Stimulated activated CD8-positive, alpha-beta memory T cell treated with anti-CD3 and anti-CD28 coated beads, Interleukin-12 subunit alpha, Interleukin-12 subunit beta, amount 100 ng/mL, for 4 hours (primary cell): ENCODE measurements at places on chromosomes 1 and 21.

DNA sequence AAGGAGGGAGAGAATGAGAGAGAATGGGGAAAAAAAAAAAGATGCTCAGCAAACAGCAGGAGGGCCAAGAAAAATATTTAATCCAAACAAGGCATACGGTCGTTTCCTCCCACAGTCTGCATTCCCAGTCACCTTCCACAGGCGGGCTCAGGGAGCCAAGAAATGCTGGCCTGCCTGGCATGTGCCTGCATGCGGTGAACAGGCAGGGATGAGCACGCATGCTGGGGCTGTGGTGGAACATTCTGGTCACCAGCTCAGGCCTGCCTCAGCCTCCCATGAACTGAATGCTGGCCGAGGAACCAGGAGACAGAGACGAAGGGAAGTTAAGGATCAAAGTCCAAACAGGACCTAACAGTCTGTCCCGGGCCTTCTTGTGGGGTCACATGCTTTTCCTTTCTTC lies 335.3 kb downstream of the ASTN1 start:
- DNase-seq = no peak

GRCh38 chr1:215543191-215543606 lies 23.9 kb upstream of the KCTD3 start:
- DNase-seq = no peak

- no peak for DNase-seq
Observed at GRCh38 chr1:24892188-24893153, 37.6 kb downstream of the RUNX3 start.

GRCh38 chr21:28731700-28732321 lies 260.9 kb downstream of the LTN1 start:
- no peak for DNase-seq

- no peak for DNase-seq
Observed at GRCh38 chr1:109535481-109535880, 4.2 kb upstream of the GPR61 start.

DNA sequence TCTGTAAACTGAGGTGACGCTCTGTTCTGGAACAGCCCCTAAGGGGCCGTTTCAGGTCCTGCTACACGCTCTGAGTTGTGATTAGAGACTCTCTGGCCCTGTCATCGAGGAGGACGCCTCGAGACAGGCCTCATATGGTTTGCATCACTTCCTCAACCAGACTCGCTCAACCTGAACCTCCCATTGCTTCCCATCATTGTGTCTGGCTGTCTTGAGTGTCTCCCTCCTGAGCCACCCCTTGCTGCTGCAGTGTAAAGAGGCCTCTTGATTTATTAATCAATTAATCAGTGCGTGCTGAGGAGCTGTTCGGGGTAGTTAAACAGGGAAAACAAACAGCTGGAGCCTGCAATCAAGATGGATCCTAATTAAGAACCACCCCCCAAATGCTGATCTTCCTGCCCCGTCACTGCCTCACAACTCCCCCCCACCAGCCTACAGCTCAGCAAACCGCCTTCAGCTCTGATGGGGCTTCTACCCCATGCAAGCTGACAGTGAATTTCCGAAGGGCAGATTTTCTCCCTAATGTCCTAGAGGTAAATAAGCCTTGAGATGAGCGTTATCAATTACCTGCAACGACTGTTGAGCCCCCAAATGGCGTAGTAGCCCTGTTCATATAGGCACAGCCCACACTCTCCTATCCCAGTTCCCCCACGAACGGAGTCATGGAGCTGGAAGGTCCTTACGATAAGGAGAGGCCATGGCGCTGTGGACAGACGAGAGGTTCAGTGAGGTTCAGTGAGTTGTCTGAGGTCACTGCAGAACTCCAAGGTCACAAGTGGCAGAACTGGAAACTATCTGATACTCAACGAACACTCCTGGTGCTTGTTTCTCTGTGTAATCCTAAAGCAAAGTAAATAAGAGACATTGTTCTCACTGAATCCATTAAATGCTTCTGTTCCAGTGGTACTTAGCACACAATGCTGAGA lies 210.6 kb downstream of the KIF26B start:
- no peak for DNase-seq

- no peak for DNase-seq
Observed at GRCh38 chr1:3779265-3779911, 6.8 kb downstream of the SMIM1 start.

GRCh38 chr1:174800216-174800851 lies 199.4 kb upstream of the CACYBP start:
- DNase-seq = no peak

DNA sequence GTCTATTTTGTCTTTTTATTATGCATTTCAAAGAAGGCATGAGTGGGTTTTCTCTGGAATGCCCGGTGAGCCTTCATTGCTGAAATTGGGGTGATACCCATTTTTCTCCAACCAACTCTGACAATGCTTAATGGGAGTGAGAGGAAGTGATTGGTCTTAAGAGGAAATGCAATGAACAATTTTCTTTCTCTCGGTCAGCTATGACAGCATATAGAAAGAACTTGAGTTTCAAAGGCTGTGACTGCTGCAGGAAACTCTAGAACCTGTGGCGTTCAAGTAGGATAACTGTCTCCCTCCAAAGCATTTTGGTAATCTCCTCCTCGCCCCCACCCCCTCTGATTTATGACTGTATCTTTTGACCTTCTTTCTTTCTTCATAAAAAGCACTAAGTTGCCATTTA lies 155.9 kb downstream of the LYPLAL1 start:
- DNase-seq = no peak

DNA sequence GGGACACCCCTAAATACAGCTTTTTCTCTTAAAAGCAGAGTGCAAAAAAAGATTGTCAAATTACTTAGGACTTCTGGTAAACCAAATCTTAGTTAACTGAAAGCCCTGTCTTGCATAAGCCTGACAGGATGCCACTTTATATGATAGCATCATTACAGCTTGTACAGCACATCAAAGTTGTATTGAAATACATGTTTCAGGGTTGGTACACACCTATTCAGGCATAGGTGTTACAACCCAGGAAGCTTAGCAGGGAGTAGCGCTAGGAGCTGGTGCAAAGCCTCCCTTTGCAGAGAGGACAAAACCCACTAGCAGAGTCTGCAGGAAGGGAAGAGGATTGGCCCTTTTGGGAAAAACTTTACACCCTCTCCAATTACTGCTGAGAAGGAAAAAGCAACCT lies 258.9 kb upstream of the SGIP1 start:
- DNase-seq = no peak

DNA sequence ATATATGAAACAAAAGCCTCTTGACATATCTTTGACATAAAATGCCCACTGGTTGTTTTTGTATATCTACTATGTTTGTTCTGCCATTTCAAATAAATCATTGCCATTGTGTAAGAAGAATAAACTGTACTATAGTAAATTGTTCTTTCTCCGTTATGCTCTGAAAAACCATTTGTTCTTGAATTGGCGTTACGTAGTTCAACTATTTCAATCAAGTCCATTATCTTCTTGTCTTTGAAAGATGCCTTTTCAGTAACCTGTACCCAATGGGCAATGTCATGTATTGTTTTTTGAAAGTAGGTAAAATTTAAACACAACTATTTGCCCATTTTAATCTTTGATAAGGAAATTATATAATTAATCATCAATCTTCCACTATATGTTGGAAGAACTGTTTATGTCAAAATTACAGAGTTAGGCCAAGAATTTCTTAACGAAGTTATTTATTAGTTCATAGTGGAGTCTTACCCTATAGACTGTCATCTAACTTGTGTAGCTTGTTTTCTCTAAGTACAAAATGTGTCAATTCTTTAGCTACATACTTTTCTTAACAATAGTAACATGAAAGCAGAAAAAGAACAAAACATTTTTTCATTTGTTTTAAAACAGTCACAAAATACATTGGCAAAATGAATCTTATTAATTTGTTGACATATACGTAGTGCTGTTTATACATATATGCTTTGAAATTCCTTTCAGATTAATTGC lies 294.8 kb downstream of the PTPRC start:
- DNase-seq = no peak

- no peak for DNase-seq
Observed at GRCh38 chr1:184915463-184916090, 58.7 kb downstream of the NIBAN1 start.

DNA sequence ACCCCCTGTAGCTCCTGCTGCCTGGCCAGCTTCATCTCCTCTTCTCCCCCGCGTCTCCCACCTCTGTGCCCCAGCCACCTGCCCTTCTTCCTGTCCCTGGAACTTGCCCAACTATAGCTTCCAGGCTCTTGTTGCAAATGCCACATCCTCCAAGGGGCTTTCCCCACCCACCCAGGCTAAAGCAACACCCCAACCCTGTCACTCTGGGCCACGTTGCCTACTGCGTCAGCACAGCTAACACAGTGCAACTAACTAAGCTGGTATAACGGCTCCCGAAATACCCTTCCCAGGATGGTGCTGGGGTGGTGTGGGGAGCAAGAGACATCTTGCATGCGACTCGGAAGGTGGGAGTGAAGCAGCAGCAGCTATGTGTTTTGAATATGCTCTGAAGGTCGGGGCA lies 19.7 kb downstream of the CAMK2N1 start:
- no peak for DNase-seq

GRCh38 chr1:242178924-242179708 lies 180.2 kb upstream of the MAP1LC3C start:
- DNase-seq = no peak

DNA sequence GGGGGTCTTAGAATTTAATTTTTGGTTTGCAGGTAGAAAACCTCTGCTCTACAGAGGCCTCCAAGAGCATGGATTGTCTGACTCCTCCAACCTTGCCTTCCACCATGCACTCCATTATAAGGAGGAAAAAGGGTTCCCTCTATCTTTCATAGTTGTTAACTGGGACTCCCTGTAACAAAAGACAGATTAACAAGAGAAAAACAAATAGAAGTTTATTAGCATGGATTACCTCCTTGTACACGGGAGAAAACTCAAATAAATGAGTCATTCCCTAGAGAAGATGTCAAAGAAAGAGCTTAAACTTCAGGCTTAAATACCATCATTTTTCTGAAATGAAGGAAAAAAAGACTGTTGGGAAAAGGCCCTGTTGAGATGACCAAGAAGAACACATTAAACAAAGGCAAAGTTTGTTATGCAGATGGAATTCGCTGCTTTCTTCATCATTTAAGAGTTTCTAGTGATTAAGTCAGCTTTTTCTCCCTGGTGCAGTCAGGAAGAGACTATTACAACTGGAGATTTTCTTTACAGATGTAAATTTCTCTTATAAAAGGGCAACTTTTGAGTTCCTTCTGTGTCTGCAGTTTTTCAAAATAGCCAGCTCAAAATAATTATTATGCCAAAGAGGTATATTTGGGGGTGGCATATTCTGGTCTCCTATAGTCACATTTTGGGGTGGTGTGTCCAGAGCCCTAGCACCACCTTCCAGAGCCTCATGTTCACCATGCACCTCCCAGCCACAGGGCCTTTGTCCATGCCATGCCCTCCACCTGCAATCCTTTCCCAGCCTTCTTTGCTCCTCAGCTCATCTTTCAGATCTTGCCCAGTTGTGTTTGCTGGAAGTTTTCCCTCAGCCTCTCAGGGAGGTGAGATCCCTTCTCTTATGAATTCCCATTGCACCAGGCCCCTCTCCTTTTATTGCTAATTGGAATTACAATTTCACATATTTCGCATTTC lies 63.1 kb upstream of the KLHDC7A start:
- DNase-seq = no peak

DNA sequence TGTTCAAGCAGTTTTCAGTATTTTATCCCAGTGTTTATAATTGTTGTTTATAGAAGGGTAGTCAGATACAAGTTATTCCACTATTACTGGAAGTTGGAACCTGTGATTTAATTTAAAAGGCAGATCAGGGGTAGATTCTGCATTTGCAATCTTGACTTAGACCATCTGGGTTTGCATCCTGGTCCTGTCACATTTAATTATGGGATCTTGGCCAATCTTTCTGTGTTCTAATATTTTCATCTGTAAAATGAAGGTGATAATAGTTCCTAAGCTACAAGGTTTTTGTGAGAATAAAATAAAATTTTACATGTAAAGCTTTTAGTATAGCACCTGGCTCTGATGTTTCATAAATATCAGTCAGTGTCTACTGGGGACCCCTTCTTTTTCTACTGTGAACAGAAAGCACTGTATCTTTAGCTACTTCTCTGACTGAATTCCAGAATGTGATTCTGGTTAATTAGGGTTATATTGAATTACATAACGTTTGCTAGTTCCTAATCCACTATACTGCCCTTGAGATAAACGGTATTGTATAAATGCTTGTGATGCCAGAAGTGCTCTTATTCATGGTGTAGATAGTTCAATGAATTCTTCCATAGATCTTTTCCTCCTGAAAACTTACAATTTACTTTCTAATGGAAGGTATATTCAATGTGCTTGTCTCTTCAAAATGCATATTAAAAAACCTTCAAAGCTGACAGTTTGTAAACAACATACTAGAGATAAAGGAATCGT lies 131.0 kb downstream of the KCNK1 start:
- no peak for DNase-seq

DNA sequence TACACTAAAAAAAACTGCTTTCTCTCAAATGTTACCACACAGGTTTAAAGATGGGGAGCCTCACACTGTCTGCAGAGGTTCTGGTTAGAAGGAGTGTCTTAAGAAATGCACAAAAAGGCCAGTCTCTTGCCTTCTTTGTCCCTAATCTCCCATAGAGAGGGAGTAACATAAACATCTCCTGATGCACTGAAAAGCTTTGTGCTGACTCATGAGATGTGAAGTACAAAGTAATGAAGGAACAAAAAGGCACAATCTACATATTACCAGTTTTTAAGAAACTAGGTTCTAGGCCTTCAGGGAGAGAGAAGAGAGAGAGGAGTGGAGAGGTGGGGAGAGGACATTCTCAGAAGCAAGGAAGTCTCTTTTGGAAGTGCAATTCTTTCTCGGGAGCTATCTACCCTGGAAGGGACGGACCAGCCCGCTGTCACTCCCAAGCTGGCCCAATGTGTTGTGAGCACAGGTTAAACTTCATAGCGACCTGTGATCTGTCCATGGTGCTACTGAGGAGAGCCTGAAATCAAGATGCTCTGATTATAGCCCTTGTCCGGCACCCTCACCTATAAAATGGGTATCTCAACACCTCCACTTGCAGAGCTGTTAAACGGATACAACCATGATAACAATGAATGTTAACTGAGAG lies 458.1 kb downstream of the DISC1 start:
- DNase-seq = no peak

DNA sequence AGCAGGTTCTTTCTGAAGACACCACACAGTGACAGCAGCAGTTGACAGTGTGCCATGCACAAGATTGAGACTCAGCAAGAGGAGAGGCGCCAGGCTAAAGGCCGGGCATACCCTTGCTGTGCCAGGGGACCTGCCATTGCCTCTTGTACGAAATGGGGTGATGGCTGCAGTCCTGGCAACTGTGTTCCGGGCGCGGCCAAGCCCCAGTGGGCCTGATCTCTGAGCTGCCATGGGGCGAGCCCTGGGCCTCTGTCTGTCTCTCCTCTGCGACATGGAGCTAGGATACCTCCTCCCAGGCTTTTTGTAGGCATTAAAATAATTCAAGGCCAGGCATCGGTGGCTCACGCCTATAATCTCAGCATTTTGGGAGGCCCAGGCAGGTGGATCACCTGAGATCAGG lies 9.6 kb upstream of the TRAPPC10 start:
- no peak for DNase-seq

GRCh38 chr21:35053356-35054096 lies 4.4 kb upstream of the RUNX1 start:
- DNase-seq = no peak

GRCh38 chr1:16972189-16972895 lies 8.1 kb downstream of the MFAP2 start:
- no peak for DNase-seq

- DNase-seq = no peak
Observed at GRCh38 chr1:61448914-61449313, 276.0 kb downstream of the TM2D1 start.
